ENCODE measurements at places on chromosomes 2 and 18.

- no peak for DNase-seq
Observed at GRCh38 chr18:36757081-36757480, 71.7 kb downstream of the TPGS2 start.

DNA sequence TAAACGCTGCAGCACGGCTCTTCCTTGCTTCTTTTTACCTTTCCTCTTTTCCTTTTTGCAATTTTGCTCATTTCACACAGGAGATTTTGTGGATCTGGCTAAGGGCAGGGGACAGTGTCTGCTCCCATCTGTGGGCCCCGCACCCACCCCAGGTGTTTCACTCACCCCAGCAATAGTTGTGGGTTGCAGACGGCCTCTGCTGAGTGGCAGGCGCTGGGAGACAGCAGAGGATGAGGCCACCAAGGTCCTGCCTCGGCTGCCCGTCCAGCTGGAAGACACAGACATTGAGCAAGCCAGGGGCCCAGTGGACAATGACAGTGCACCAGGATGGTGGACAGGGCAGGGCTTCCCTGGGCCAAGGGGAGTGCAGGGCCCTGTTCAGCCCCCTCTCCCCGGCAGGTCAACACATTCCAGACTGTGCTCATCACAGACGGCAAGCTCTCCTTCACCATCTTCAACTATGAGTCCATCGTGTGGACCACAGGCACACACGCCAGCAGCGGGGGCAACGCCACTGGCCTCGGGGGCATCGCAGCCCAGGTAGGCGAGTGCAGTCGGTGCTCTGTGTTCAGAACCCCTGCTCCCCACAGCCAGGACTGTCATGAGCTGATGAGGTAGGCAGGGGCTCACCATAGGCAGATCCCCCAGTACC, 35.0 kb downstream of the SNED1 start:
- no peak for DNase-seq

- no peak for DNase-seq
Observed at GRCh38 chr18:49238433-49239042, 221.9 kb downstream of the DYM start.

DNA sequence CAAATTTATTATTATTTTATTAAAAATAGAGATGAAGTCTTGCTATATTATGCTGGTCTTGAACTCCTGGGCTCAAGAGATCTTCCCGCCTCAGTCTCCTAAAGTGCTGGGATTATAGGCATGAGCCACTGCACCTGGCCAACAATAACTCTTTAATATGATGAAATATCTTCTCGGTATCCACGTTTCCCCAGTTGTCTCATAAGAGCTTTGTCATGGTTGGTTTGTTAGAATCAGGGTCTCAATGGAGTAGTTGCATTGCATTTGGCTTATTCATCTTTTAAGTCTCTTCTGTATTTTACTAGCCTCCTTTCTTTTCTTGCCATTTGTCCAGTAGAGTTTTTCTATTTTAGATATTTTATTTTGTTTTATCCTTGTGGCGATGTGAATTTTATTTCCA, 32.7 kb upstream of the DLX2 start:
- no peak for DNase-seq

DNA sequence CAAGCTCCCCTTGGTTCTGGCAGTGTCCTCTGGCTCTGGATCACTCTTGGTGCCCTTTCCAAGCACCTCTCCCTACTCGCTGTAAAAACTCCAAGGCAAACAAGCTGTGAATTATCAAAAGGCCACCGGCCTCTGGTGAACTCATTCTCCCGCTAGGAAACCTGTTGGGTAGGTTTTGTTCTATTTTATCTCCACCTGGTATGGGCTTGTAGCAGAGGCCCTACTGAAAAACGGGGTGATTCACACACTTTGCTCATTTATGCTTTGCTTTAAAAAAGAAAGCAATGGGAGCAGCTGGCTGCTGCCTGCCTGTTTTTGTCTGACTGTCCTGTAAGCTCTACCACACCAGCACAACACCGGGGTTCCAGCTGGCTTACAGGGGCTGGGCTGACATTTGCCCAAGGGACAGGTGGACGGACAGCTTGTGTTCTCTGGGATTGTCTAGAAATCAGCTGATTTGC, 56.8 kb downstream of the SH3BP4 start:
- peak; percentile 19 for DNase-seq

- DNase-seq, result no peak
Observed at GRCh38 chr2:144067506-144067905, 452.4 kb downstream of the ZEB2 start.

- DNase-seq, result no peak
Observed at GRCh38 chr2:171320208-171320621, 113.6 kb downstream of the METTL8 start.

Measured in DMS79 (cell line).